Stimulated activated CD4-positive, alpha-beta T cell treated with anti-CD3 and anti-CD28 coated beads, TNF-alpha, amount 100 ng/mL, for 48 hours (primary cell): ENCODE measurements at places on chromosomes 2 and 18.

- no peak for DNase-seq
Measured at GRCh38 chr2:72154386-72154975, 6.8 kb upstream of the CYP26B1 start.

- no peak for DNase-seq
Measured at GRCh38 chr2:46538393-46538792, 59.0 kb downstream of the TMEM247 start.

GRCh38 chr18:41216341-41217003 is 738.6 kb upstream of the PIK3C3 start:
- no peak for DNase-seq

- no peak for DNase-seq
Measured at GRCh38 chr2:161488131-161488699, 72.1 kb downstream of the TBR1 start.

DNA sequence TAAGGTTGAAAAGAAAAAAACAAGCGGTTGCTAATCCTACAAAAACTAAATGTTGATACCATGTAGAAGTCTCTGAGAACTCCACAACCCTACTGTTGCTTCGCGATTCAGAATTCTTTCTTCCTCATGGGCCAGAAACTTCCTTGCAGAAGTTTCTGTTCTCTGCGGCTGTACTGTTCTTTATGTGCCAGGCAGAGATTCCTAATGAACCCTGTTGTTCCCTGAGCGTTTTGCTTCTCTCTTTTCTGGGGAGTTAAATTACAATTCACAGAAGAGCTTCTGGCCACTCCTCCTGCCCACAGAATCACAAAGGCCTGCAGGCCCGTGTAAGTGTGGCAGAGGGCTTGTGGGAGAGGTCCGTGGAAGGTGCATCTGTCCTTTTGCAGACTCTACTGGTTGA is 1.8 kb upstream of the THNSL2 start:
- DNase-seq: no peak

GRCh38 chr18:34220081-34220815 is 4.5 kb downstream of the NOL4 start:
- DNase-seq: no peak

GRCh38 chr2:37670378-37671008 is 949 bp downstream of the CDC42EP3 start:
- DNase-seq: no peak

- no peak for DNase-seq
Measured at GRCh38 chr2:1140389-1141003, 189.8 kb downstream of the SNTG2 start.

DNA sequence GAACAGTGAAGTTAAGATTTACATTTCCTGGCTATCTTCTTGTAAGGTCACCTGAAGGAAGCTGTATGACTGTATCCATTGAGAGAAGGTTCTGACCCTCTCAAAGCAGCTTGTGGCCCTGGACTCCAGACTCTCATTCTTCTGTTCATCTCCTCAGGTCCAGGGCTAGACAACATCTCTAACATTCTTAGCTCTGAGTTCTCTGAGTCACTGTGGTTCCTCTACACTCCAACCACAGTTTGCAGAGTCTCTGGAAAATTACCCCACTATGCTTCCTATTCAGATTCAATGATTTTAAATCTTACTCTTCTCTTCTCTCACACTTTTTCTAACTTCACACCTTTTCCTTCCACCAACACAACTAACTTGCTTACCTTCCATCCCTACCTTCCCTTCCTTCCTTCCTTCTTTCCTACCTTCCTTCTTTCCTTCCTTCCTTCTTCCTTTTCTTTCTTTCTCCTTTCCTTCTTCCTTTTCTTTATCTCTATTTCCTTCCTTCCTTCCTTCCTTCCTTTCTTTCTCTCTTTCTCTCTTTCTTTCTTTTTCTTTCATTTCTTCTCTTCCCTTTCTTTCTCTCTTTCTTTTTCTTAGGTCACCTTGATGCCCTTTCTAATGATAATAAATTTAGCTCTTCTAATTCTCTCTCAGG is 824.3 kb upstream of the ZEB2 start:
- no peak for DNase-seq

- no peak for DNase-seq
Measured at GRCh38 chr2:187774551-187775071, 220.4 kb upstream of the TFPI start.

GRCh38 chr18:48294899-48295585 is 114.1 kb downstream of the ZBTB7C start:
- no peak for DNase-seq

- no peak for DNase-seq
Measured at GRCh38 chr2:163121483-163121882, 282.9 kb upstream of the KCNH7 start.

DNA sequence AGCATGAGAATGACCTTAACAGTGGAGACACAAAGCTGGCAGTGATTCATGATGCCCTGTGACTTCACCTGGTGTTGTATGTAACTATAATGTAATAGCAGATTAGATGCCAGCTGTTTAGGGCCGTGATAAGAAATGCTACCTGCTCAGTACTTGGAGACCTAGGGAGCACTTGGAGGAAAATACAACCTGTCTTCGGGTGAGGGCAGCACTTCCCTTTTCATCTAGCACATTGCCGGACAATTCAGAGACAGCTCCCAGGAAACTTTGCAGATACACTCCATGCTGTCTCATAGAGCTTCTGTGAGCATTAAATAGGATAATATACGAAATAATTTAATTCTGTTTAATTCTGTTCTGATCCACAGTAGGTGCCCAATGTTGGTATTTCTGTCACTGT is 668.5 kb downstream of the TSN start:
- no peak for DNase-seq

DNA sequence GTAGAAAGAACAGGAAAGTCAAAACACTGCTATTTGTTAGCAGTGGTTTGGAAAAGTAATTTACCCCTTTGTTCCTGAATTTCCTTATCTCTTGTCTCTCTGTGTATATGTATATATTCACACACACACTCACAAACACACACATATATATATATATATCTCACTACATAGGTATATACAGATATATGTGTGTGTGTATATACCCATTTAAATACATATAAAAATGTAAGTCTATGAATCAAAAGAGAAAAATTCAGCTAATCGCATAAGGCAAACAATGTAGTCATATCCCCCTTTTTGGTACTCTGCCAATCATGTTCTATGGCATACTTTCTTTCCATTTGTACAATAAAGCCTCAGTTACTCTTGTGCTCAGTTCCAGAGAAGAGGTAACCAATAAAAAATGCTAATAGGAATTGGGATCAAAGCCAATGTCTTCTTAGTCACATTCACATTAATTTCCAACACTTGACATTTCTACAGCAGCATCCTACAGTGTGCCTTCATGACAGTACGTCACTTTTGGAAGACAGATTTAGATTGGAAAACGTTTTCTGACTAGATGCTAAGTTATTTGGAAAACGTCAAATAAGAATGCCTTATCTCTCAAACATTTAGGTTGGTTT is 94.6 kb downstream of the MC4R start:
- DNase-seq: no peak

- DNase-seq: no peak
Measured at GRCh38 chr2:212361174-212361756, 177.3 kb downstream of the ERBB4 start.
